Lower leg skin (tissue), 4 donors: ENCODE measurements at places on chromosomes 11 and 22. TPM values are rescaled to one million over a fixed set of nuclear protein-coding genes. Genes with fewer than 3 reads are reported as not detected.
A peak's percentile ranks its signal among the peaks of the same experiment; 100 is the strongest.

Gene C11orf87
- total RNA-seq: 0.03 TPM

Gene DGKZ
- total RNA-seq: 41.8 TPM

Gene CASP5
- total RNA-seq: 0.21 TPM

Gene MYEOV
- 32.9 TPM for total RNA-seq

Gene TTC36
- total RNA-seq: 0.27 TPM

Gene HPX
- 1.2 TPM for total RNA-seq

Gene OR4D5
- not detected for total RNA-seq

Gene ZNF70
- total RNA-seq: 0.63 TPM

Gene FGF4
- not detected for total RNA-seq

Gene SGSM1
- total RNA-seq: 5.1 TPM

Gene MUC5AC
- 0.04 TPM for total RNA-seq

Gene OR4A16
- total RNA-seq: not detected

Gene OLFML1
- 2.3 TPM for total RNA-seq

Gene STK33
- total RNA-seq: 6.5 TPM

DNA sequence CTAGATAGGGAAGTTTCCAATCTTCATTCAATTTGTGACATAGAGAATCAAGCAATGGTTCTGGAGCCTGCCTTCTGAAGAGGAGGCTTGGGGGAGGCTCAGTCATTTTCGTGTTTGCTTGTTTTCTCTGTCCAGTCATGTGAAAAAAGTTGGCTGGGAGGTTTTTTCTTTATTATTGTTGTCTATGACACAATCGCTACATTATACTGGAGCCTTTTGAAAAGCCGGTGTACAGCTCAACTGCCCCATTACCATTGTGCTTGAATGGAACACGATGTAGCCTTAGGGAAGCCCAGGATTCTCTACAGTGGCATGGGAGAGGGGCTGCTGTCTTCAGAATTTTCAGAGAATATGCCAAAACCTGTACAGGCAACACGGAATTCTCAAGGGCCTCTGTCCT lies 57.9 kb upstream of the NCAM1 start:
- no peak for DNase-seq

DNA sequence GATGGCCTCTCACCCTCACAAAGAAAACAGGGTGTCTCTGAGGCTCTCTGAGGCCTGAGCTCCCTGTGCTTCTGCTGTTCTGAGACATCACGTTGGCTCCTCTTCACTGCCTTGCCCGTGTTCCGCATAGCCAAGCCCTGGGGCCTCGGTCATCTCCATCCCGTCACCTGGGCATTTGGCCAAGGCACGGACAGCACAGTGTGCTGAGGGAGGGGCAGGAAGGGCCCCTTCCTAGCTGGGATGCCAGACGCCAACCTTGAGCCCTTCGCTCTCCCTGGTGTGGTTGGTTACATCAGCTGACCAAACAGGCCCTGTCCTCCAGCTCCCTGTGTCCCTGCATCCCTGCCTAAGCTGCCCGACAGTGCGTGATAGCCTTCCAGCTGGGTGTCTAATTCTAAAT lies 25.9 kb downstream of the MOV10L1 start:
- DNase-seq: no peak

- DNase-seq: no peak
Measured at GRCh38 chr11:107956543-107956942, 28.3 kb downstream of the RAB39A start.

- DNase-seq: no peak
Measured at GRCh38 chr11:61026121-61027031, 54.9 kb downstream of the CD6 start.

- DNase-seq: no peak
Measured at GRCh38 chr11:46969379-46969778, 32.8 kb downstream of the CSTPP1 start.

- DNase-seq: no peak
Measured at GRCh38 chr11:8110396-8110795, 29.4 kb downstream of the TUB start.

DNA sequence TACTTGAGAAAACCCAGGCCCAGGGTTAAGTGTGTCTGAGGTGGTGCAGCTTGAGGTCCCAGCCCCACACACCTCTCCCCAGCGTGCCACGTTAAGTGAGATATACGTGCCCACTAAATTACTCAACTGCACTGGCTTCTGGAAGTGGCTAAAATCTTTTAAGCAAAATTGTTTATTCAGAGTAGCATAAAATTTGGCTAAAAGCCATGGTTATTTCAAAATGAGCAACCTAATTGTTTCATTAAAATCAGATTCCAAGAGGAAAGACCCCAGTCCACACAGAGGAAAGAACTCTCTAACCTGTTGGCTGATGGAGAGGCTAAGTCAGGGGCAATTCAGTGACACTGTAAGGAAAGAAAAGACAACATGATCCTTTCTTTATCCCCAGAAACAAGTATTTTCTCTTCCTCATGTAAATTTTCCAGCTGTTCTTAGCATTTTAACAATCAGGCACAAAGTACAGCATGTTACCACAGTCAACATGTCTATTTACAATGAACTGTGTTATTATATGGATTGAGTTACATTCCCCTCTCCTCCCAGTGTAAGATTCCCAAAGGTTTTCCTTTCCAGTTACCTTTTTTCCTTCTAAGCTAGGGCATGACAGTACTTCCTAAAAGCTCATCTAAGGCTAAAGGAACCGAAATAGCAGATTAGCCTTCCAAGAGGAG lies 26.6 kb downstream of the NUP50 start:
- no peak for DNase-seq

DNA sequence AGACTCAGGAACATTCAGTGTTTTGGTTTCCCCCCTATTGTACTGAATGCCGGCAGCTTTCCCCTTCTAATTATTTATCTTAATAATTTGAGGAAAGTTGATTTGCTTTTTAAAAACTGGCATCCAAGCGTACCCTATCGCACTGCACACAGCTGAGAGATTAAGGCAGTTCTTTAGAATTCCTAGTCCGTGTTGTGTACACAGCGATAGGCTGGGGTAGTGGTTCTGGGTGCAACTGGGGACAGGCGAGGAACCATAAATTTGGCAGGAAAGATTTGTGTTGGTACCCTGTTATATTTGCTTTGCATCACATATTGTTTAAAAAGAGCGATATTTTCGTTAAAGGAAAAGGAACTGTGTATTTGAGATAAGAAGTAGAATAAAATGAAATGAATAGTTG lies 39.2 kb downstream of the PTPRJ start:
- no peak for DNase-seq

GRCh38 chr22:31749636-31750364 lies at the start of gene PRR14L:
Gene PRR14L, minus strand, starts transcription at chr22:31750132. Its CDS starts 11,272 bp downstream, at chr22:31738860.
- peak; percentile 100 for DNase-seq

DNA sequence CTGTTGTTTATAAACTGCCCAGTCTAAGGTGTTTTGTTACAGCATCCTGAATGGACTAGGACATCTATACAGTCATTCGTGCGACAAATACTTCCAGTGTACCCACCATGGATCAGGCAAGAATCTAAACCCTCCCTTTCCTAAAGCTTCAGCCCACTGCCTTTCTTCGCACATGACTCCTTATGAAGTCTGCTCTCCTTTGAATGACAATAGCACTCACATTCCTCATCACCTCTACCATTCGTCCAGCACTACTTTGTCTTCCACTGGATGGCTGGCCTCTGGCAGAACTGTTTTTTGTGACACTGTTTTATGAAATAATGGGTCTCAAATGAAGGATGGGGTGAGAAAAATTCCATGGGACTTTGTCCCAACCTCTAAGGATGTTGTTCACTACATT lies 89.8 kb upstream of the LIN7C start:
- no peak for DNase-seq

GRCh38 chr22:31943206-31943977 lies 943 bp upstream of the YWHAH start:
- peak; percentile 87 for DNase-seq

DNA sequence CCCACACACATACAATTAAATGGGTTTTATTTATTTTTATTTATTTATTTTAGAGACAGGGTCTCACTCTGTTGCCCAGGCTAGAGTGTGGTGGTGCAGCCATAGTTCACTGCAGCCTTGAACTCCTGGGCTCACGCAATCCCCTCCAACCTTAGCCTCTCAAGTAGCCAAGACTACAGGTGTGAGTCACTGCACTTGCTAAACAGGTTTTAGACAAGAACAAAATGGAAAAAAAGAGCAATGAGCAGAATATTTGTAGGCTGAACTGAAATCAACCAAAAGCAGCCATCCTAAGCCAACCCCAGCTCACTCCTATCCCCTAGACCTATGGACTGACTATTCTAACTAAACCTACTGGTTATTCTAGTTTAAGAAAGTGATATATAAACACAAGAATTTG lies 37.8 kb downstream of the MRE11 start:
- DNase-seq: no peak

- DNase-seq: no peak
Measured at GRCh38 chr11:106495046-106495445, 417.6 kb downstream of the AASDHPPT start.

DNA sequence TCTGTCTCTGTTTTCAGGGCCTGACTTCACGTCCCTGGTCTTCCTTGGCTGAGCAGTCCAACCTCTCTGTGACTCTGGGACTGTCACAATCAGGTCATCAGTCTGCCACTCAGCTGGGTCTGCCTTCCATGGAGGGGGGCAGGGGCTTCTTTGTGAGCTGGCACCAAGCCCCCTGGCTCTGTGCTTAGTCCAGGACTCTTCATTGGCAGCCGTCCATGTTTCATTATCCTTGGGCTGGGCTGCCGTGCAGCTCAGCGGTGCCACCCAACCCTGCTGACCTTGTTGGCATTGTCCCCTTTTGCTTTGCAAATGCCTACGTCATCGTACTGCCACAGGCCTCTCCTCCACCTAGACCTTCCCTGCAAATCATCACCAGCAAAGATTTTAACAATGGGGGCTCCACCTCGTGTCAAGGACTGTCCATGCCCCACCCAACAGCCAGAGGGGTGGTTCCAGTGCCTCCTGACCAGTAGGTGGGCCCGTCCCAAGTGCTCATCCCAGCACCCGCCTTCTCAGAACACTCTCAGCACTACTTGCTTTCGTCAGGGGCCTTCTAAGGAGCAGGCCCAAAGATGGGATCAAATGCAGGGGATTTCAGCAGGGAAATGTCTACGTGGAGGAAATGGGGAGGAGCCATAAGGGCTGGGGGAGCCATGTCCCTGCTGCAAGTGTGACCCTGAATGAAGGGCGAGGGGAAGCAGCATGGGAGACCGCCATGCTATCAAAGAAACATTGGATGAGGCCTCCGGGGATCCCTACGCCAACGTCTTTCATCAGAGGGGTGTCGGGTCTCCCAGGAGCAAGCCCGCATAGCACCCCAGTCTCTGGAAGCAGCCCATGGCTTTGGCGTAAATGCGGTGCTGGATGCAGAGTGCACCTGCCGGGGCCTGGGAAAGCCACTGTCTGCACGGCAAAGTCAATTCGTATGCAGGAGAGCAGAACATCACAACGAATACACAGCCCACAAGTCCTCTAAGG lies 18.2 kb downstream of the KRTAP5-6 start:
- DNase-seq: peak; percentile 57
